Right ventricle myocardium inferior (tissue), 1 donor: ENCODE measurements at places on chromosomes 2 and 18. TPM values are rescaled to one million over a fixed set of nuclear protein-coding genes. Genes with fewer than 3 reads are reported as not detected.

DNA sequence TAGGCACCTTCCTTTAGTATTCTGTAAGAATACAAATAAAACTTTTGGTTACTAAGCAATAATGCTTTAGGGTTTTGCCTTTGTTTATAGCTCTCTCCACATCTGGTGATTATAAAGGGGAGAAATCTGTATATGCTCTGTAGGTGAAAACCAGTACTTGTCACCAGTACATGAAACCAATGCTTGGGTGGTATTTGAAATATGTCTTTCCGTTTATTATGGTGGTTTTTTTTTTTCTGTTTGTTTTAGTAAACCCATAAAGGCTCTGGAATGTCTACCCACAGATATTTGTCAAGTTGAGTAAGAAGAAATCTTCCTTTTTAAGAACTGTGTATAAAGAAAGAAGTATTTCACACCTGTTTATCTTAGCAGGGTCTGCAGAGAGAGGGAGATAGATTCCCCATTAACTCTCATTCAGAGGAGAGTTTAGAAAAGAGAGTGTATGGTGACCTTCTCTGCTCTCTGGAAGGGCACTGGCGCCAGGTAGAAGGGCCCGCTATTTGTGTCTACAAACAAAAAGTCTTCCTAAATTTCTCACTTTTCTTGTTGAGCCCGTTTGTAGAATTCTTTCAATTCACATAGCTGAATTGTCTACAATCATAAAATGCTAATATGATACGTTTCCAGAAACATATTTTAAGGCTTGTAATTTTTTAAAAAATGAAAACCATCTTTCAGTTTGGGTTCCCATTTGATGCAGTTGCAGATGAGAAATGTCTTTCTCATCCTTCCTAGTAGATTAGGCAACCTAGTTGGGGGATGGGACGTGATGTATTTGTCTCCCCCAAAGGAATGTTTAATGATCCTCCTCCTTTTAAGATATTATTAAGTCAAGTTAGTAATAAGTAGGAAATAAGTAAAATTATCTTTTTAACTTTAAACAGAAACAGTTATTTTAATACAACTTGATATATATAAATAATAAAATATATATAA, 33.9 kb downstream of the MAP3K20 start:
- DNase-seq = no peak

- DNase-seq = no peak
These were observed 135.4 kb downstream of the LAMA3 start for GRCh38 chr18:23824669-23825068.

DNA sequence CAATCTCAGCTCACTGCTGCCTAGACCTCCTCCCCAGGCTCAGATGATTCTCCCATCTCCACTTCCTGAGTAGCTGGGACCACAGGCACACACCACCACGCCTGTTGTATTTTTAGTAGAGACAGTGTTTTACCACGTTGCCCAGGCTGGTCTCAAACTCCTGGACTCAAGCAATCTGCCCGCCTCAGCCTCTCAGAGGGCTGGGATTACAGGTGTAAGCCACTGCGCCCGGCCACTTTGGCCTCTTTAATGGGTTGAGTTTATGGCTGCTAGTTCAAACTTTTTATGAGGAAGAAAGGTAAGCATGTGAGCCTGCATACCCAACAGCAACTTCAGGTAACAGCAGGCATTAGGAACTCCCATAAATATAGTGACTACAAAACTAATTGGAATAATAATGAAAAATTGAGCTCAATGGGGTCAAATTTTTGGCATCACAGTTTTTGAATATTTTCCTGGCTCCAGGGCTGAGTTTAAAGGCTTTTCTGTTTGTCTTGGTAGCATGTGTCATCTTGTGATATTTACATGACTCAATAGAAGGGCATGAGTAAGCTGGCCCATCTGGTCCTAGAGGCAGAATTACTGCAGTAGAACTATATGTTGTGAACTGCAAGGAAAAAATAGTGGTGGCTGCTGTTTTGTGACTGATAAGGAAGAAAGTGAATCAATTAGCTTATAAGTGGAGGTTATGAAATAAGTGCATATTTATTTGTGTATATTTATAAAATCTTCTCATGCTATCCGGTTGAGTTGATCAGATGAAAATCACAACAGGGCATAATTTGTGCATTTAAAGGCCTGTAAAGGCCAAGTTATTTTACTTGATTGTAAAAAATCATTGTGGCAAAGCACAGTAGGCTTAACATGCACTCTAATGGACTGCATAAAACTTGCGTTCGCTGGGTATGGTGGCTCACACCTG, 24.8 kb downstream of the GALM start:
- no peak for DNase-seq

DNA sequence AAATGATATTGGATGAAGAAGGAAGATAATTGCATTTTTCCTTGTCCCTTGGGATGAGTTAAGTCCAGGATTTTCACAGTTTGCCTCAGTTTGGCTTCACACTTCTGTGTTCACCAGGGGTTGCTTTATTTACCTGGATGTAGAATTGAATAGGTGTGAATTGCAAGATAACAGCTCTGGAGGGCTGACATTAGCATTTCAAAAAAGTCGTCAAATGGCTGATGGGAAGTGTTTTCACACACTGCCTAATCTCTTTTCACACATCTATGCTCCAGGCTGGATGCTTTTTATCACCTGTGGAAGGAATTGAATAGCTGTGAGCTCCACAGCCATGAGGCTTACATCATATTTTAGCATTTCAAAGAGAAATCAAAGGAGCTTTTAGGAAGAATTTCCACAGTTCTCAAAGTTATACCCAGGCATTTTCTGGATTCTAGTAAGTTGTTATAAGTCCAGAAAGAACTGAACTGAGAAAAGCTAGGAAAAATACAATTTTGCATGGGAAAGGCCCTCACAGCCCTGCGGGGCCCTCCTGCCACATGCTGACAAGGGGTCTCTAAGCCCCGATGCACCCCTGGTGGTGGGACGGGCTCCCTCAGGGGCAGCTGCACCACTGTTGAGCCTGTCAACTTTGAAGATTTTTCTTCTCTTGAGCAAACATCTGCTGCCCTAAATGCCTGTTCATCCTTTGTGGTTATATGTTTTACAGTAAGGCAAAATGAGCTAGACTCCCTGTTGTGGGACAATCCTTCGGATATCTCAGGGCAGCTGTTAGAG, 43.9 kb downstream of the TEX51 start:
- no peak for DNase-seq

Gene CYRIA
- 5.1 TPM for total RNA-seq
